Sigmoid colon (tissue), 7 donors: ENCODE measurements at places on chromosomes 11 and 22. TPM values are rescaled to one million over a fixed set of nuclear protein-coding genes. Genes with fewer than 3 reads are reported as not detected.

DNA sequence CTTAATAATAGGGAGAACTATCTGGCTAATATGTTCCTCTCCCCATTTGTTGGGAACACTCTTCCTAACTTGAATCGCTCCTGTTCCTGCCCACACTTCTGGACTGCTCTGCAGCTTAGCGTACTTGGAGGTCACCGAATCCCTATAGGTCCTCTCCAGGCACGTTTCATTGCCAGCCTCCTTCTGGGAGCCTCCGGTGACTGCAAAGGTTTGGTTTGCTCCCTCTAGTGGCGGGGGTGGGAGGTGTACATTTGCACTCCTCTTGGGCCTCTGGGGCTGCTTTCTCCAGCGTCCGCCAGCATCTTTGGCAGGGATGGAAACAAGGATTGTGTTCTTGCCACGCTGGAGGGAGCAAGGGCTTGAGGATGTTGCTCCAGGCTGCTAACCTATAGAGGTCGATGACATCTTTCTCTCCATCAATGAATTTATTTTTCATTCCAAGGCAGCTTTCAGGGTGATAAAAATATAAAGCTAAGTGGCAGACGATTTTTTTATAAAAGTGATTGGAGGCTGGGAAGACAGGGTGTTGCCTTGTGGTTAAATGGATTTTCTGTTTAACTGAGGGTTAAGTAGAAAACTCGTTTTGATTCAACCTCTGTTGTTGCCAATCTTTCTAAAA lies 48.7 kb downstream of the TSPAN18 start:
- H3K4me3 ChIP-seq, result no peak overlapping the region
- H3K36me3 ChIP-seq, result no peaks in the 10 kb centered on the region
- no peaks in the 10 kb centered on the region for H3K27me3 ChIP-seq
- peak; percentile 81 for DNase-seq
- peak overlapping the region; percentile 85 for H3K27ac ChIP-seq

GRCh38 chr22:17724678-17725499 lies 49.4 kb downstream of the BID start:
- peaks cover 34% of the 10 kb centered on the region for H3K36me3 ChIP-seq
- H3K4me1 ChIP-seq, result peaks cover 35% of the 10 kb centered on the region
- H3K4me3 ChIP-seq, result no peak overlapping the region
- no peak for DNase-seq
- peak overlapping the region; percentile 74 for H3K27ac ChIP-seq
- H3K27me3 ChIP-seq, result no peaks in the 10 kb centered on the region

SCGB2A2 gene
- total RNA-seq, result not detected

ALDH3B1 gene
- 14.7 TPM for total RNA-seq

OR52N4 gene
- total RNA-seq, result 1.8 TPM

IL17REL gene
- not detected for total RNA-seq

RASL10A gene
- total RNA-seq, result 0.41 TPM
